ENCODE measurements at places on chromosomes 5 and 9.

DNA sequence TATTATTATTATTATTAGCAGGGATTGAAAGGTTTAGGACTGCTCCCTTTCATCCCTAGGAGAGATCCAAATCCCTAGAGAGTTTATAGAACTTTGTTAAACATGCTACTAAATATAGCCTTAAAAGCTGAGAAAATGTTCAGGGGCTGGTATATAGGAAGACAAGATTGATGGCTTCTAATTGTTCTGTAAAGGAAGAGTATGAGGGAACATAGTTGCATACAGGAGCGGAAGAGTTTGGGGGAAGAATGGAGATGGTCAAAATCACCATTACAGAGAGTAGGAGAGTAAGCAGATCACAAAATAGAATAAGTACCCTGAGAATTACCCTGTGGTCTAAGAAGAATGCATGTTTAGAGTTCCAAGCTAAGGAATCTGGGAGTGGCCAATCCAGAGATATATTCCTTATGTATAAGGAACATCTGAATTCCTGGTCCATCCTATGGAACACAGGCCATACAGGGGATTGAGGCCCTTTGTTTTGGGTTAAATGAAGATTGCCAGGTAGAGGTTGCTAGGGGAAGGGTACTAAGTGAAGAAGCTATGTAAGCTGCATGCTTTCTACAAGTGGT is 158.0 kb upstream of the APC start:
- DNase-seq = no peak

DNA sequence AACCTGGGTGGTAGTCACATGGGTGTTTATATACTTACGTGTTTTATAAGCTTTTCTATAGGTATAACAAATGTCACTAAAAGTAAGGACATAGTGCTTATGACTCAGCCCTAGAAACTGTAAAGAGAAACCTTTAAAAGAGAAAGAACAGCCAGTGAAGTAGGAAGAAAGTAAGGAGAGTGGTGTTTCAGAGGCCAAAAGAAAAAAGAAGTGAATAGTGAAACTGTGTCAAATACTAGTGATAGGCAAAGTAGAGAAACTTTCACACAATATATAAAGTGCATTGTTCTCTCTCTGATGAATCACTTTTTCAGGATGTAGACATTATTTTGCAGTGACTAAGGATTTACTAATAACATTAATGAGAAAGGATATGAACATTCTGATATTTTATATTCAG is 74.2 kb upstream of the SUSD1 start:
- DNase-seq = no peak

GRCh38 chr5:54344653-54345052 is 34.3 kb upstream of the ARL15 start:
- no peak for DNase-seq

GRCh38 chr9:107410420-107410819 is 79.1 kb downstream of the KLF4 start:
- no peak for DNase-seq

All from AG04450 (cell line).